Prostate gland (tissue), 2 donors: ENCODE measurements at places on chromosomes 4 and X. TPM values are rescaled to one million over a fixed set of nuclear protein-coding genes. Genes with fewer than 3 reads are reported as not detected.
A peak's percentile ranks its signal among the peaks of the same experiment; 100 is the strongest.

GRCh38 chr4:56409511-56410090 lies 22.3 kb upstream of the AASDH start:
- no peak for DNase-seq

GRCh38 chr4:48375651-48376304 lies 34.4 kb downstream of the SLAIN2 start:
- peak; percentile 49 for DNase-seq

DNA sequence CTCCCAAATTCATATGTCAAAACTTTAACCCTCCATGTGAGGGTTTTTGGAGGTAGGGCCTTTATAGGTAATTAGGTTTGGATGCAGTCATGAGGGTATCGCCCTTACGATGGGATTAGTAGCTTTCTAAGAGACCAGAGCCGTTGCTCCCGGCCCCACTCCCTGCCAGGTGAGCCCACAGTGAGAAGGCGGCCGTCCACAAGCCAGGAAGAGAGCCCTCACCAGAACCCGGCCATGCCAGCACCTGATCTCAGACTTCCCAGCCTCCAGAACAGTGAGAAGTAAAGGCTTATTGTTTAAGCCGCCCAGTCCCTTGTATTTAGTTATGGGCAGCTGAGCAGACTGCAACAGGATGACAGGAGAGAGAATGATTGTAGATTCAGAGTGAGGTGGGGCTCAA lies 40.8 kb downstream of the DCTD start:
- no peak for DNase-seq

DNA sequence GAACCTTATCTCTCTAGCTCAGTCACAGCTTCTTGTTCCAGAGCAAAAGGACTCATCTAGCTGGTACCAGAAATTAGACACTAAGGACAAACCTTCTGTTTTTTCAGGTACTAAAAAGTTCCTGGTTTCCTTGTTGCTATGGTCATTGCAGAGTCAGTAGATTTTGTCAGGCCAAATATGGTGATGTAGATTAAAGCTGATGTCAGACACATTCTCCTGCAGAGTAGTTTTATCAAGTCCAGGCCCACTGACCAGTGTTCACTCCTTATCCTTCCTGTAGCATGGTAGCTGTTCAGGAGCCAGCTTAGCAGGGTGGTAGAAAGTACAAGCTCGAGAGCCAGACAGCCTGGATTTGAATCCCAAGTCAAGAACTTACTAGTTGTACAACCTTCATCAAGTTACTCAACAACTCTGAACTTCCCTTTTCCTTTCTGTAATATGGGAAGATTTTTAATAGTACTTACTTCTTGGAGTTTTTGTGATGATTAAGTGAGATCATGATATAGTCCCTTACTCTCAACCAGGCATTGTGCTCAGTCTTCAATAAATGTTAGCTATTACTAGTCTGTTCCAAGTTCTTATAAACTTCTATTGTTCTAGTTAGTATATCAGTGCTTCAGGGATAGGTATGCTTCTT lies 17.9 kb downstream of the OCRL start:
- DNase-seq = no peak

- peak; percentile 25 for DNase-seq
These were observed 71.0 kb downstream of the AFF1 start for GRCh38 chr4:87005690-87006425.

DNA sequence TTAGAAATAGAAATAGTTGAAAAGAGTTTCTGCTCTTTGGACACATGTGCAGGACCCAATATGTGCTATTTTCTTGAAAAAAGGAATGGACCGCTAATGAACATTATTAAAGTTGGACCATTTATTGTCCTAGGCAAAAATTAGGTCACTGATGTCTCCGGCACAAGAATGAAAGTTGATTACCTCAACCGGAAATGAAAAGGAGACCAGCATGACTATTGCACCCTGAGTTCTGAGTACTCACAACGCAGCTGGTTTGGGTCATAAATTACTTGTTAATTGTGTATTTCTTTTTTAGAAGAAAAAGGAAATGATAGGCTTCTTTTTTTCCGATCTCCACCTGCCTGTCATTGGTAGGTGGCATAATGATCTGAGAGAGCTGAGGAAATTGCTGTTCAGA lies 232.7 kb downstream of the ARHGAP24 start:
- DNase-seq = no peak

DNA sequence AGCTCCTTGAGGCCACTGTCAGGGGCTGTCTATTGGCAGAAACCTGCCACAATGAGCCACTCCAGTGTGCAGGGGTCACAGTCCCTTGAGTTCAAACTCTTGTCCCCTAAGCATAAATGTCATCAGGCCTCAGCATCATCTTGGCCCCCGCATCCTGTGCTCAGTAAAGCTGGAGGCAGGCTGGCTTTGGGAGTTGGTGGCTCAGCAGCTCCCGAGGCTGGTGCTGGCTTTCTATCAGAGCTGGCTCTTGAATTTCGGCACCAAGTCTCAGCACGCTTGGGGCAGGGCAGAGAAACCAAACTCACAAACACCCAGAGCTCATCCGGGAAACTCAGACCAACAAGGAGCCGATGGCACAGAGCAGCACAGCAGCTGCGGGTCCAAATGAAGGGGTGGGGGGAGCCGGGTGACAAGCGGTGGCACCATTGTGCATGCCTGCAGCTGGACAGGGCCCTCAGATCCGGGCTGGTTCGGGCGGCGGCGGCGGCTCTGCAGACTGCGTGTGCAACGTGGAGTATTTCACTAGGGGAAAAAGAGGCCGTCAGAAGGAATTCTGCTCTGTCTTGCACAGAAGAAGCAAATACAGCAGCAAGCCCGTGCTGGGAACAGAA lies 75.5 kb downstream of the MTMR1 start:
- no peak for DNase-seq

- DNase-seq = no peak
These were observed 13.4 kb upstream of the SRPX start for GRCh38 chrX:38233891-38234667.

GRCh38 chrX:42776195-42776594 lies 1.8 kb downstream of the PPP1R2C start:
- DNase-seq = no peak

- DNase-seq = no peak
These were observed 36.7 kb downstream of the HMGB3 start for GRCh38 chrX:151019856-151020255.

DNA sequence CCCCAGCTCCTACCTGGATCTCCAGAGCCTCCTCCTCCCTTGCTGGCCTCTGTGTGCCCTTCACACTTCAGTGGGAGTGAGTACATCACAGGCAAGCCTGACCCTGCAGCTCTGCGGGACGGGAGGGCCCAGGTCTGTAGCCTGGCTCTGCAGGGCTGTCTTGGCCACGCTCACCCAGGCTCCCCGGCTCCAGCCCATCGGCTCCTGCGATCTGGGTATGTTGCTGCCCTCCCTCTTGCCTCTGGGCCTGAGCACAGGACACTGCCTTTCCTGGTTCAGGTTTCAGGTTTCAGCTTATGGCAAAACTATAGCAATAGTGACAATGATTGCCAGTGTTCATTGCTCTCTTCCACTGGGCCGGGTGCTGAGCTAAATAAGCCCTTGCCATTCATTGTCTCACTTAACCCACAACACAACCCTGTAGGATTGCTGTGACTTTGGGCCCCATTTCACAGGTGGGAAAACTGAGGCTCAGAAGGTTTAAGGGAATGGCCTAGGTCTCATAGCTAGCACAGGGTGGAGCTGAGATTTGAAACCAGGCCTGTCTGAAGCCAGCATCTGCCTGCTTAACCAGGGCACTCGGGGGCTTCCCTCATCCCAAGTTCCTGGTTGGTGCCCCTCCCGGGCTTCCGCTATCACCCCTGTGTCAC lies 44.6 kb upstream of the SORCS2 start:
- DNase-seq = no peak

GRCh38 chrX:123918106-123918721 lies 43.3 kb upstream of the STAG2 start:
- DNase-seq = no peak

DNA sequence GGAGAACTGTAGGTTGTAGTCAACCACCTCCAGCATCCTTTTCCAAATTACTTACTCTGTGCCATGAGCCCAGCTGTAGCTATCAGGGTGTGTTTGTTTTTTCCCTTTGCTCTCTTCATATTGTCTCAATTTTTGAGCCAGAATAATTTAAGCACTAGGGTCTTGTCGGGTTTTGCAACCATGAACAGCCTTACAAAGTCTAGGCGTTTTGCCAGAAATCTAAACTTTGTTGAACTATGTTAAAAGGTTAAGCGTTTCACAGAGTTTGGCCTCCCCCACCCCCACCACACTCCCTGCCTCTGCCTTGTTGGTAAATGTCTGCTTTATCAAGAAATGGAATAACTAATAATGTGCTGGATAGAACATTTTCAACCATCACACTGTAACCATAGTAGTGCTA lies 190.6 kb upstream of the TTC29 start:
- no peak for DNase-seq

DNA sequence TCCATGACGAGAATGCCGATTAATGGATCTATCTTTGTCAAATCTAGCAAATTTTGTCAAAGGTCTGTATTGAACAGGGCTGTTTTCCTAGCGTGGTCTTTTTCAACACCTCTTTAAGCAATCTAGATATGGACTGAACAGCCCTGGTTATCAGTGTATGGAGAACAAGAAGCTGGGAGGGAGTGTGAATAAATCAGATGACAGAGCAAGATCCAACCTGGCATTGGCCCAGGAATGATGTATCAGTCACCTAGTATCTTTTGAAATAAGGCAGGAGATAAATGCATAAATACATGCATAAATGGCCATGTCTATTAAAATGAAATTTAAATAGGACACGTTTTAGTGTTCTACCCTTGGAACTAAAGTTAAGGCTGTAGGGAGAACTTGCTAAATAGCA lies 15.7 kb upstream of the AP1S2 start:
- no peak for DNase-seq

GRCh38 chr4:64807821-64808220 lies 398.6 kb upstream of the TECRL start:
- no peak for DNase-seq

- DNase-seq = no peak
These were observed 316.7 kb upstream of the DIPK2B start for GRCh38 chrX:45517090-45517973.

DNA sequence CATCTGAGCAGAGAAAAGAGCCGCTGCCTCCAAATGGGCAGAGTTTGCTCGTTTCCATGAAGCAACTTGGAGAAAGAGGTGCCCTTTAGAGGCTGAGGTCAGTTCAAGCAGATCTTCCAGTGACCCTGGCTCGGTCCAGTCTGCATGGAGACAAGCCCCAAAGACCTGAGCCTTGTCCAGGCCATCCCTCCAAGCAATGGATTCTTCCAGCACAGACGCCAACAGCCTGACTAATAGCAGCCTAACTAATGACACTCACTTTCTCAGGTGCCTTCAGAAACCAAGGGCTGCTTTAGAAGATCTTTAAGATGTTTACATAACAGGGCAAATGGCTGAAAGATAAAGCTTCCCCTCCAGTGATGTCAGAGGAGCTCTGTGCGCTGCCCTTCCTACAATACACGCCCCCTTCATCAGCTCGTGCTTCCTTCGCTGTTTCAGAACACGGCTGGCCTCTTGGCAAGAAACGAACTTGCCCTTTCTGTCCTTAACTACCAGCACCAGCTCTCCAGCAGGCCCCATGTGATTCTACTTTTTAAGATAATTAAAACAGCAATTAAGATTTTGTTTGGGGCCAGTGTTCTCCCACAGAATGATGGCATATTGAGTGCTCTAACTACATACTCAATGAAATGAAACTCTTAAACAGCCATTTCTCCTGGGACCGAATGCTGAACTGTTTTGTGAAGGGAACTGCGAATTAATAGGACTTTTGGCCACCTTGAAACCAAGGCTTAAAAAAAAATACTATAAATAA lies 119.0 kb downstream of the GPR143 start:
- DNase-seq = no peak

- no peak for DNase-seq
These were observed 83.8 kb downstream of the SMARCA5 start for GRCh38 chr4:143597276-143597675.

- DNase-seq = no peak
These were observed 82.4 kb downstream of the AFAP1 start for GRCh38 chr4:7857238-7857701.

DNA sequence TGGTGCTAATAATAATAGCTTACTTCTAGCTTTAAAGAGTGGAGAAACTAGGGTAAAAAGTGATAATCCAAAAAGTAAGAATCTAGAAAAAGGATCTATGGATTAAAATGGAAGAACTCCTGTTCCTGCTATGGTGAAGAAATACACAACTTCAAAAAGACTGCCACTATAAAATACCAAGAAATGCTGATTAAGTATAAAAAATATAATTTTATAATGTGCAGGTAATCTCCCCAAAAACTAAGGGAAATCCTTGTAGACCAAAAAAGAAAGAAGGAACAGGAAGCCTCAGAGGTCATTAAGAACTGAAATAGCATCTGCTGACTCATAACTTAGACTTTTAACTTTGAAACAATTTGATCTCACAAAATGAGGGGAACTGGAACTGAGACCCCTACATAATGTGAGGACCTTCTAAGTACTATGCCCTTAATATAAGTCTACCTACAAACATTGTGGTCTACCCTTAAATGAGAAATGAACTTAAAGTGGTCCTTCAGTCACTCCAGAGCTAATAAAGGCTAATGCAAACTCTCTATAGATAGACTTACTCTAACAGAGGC lies 50.6 kb upstream of the SRPX start:
- DNase-seq = no peak

DNA sequence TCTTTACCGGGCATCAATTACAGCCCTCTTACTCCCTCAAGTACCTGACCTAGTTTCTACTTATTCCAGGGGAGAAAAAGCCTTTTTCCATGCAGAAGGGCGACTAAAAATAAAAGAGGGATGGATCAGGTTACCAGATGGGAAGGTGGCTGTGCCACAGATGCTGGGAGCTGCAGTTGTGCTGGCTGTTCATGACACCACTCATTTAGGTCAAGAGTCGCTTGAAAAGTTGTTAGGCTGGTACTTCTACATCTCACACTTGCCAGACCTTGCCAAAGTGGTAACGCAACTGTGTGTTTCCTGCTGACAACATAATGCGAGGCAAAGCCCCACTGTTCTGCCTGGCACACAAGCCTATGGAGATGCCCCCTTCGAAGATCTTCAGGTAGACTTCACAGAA lies 148.4 kb upstream of the FGF16 start:
- no peak for DNase-seq

DNA sequence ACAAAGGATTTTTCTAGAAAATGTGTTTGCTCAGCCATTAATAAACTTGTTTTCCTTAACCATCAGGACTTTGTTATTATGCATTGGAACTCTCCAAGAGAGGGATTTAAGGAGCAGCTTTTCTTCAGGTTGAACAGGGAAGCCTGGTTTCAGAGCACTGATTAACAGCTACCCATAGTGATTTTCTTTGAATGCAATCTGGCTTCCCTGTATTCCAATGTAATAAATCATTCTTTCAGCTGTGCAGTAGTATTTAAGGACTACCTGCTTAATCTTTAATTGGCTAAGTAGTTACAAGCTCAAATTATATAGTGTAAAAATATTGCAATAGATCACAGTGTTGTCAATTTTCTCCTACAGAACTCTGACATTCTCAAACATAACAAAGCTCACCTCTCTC lies 77.5 kb downstream of the TMEM156 start:
- DNase-seq = no peak

- DNase-seq = no peak
These were observed 5.7 kb upstream of the GPR174 start for GRCh38 chrX:79138658-79139241.

AREG gene
- 4.2 TPM for total RNA-seq

UGT2A1 gene
- total RNA-seq = not detected

NMU gene
- total RNA-seq = 2.5 TPM

SYTL5 gene
- 2.1 TPM for total RNA-seq

GAGE12J gene
- not detected for total RNA-seq

CTAG1B gene
- not detected for total RNA-seq

PF4V1 gene
- not detected for total RNA-seq

GPR82 gene
- 0.28 TPM for total RNA-seq

IDS gene
- 82.9 TPM for total RNA-seq

PABPC4L gene
- total RNA-seq = 1.1 TPM

GAGE12E gene
- not detected for total RNA-seq

LRIT3 gene
- 0.11 TPM for total RNA-seq
